ENCODE measurements at places on chromosomes 6 and 20.
A peak's percentile ranks its signal among the peaks of the same experiment; 100 is the strongest.

DNA sequence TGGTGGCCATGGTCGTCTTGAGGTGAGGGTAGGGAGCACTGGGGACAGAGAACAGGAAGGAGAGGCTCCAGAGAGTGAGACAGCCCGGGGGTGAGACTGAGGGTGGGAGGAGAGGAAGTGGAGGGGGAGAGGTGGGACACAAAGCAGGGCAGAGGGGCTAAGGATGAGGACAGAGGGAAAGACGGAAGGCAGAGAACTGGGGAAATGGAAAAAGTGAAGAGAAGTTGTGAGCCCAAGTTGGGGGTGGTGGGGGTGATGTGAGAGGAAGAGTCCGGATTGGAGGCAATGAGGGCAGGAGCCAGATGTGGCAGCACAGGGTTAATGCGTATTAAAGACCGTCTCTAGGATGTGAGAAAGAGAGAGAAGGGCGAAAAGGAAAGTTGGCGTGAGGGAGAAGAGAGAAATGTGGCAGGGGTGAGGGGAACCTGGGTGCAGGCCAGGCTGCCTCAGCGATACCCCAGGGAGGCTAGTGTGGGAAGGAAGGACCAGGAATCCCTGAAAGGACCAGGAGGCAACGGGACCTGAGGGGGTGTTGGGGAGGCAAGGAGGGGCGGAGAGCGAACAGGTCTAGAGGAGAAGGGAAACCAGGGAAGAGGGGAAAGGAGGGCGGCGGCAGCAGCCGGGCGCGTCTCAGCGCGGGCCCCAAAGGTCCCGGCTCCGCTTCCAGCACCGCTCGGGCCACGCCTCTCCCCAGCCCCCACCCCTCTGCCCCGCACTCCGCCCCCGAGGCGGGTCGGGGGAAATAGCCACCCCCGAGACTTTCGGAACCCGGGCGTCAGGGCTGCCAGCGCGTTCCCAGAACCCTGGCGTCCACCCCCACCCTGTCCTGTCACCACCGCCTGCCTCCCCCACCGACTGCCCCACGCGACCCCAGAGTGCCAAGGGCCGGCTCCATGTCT is at the start of gene PPP1R18:
Gene PPP1R18, minus strand, starts transcription at position 637 of the 899 bp plus-strand sequence. Its CDS starts 627 bp downstream, at position 10.
- peak; percentile 80 for DNase-seq

GRCh38 chr6:4349323-4349722 is 213.9 kb upstream of the ECI2 start:
- DNase-seq = no peak

DNA sequence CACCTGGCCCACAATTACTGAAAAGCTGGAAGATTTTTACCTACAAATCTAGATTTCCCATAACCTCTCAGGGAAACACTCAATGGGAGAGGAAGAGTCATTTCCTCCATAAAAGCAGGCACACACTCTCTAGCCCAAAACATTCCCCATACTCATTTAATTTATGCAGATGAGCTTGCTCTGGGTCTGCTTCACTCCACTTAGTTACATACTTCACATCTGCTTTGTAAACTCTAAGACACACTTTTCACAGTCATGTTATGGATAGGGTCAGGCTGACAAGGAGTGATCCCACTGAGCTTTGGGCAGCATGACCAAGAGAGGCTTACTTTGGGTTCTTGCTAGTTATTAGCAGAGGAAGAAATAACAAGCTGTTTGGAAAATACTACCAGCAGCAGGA is 27.4 kb downstream of the TRPC4AP start:
- DNase-seq = no peak

DNA sequence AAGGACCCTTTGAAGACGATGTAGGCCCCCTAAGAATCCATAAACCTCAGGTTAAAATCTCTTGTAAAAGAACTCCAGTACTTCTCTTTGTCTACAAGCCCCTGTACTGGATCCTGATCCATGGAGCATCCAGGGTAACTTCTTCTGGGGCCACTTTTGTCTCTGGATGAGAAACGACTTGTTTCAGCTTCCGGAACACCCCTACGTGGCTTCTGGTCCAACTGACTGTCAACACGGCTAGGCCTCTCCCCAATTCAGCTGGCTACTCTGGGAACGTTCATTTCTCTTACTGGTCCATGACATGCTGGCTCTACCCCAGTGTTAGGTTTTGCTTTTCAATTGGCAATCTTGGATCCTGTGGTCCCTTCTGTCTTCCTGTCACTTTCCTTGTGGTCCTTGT is 198.0 kb downstream of the BACH2 start:
- no peak for DNase-seq

DNA sequence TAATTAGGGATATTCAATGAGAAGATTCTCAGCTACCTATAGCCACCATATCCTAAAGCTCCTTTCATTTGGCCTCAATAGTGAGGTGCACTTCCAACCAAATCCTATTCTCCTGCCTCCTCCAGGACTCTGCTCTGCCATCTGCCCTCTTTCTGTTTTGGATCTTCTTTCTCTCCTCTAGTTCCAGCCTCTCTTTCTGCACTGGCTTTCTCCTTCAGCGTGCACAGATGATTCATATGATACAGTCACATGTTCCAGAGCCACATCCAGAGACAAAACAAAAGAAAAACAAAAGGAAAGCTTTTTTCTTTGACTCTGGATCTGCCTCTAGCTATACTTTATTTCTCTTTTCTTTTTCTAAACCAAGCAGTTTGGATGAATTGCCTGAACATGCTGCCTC is 531.9 kb upstream of the MAN1A1 start:
- DNase-seq = no peak

GRCh38 chr6:92150553-92150952 is 1268.8 kb downstream of the EPHA7 start:
- no peak for DNase-seq

GRCh38 chr20:3068986-3069900 is 2.2 kb upstream of the OXT start:
- DNase-seq = peak; percentile 56

- no peak for DNase-seq
Observed at GRCh38 chr20:5834436-5835005, 84.3 kb downstream of the SHLD1 start.

- no peak for DNase-seq
Observed at GRCh38 chr6:44021589-44022295, 105.5 kb downstream of the MRPL14 start.

DNA sequence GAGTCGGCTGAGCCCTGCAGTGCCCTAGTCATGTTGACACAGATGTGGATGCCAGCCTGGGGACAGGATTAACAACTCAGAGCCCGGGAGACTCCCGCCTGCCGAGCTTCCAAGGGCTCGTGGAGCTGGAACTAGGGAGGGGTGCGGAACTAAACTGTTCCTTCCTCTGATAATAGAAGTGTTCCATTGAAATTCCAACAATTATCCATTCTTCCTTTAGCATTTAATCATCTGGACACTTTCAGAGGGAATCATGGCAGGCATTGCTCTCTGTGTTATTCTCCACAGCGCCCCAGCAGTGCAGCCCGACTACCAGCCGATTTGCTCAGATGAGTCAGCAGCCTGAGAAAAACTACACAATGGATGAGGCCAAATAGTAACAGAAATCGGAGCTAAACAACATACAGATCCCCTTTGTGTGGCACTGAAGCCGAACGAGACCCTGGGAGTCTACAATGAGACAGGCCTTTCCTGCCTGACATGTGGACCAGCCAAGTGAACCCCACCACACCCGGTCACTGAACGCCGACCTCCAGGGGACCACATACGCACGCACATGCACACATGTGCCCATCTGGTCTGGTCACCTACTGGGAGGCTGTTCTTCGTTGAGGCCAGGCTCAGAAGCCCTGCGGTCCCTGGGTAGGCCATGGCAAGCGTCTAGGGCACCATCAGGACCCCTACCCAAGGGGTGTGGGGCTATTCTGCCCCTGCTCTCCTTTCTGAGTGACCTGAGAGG is 238.4 kb upstream of the AFDN start:
- DNase-seq = no peak

DNA sequence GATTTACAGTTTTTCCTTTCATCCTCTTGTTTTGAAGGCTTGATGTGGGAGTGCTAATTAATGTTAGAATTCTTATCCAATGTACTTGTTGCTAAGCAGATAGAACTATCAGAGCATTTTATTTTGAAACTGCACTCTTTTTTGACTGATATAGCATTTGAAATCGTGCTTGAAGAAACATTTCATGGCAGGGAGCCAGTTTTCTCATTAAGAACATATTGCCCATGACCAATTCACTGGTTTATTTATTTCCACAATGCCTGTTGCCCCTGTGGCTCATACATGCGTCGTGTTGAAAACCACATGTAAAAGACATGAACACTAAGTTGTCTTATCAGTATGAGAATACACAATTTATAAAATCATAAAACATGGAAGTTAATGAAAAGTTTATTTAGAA is 479.7 kb upstream of the FLRT3 start:
- DNase-seq = no peak
